ENCODE measurements at places on chromosomes 11 and 22.

GRCh38 chr11:107598225-107599139 is 7.5 kb downstream of the ELMOD1 start:
- DNase-seq = no peak

DNA sequence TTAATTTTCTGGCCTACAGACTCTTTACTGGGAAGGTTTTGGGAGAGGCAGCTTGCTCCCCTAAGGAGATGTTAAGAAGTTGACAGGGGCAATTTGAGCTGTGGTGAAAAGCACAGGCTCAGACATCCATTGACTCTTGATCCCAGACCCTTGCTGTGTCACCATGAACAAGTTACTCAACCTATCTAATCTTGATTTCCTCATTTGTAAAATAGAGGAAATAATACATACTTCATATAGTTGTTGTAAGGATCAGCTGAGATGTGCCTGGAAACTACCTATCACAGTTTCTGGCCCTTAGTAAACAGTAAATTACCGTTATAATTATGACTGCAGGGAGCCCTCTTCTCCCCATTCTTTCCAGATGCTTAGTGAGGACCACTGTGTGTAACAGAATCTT is 16.6 kb upstream of the SCGB1D4 start:
- DNase-seq = no peak

GRCh38 chr11:8231979-8232378 is 31.7 kb downstream of the LMO1 start:
- DNase-seq = no peak

GRCh38 chr22:45227645-45228400 is 12.9 kb downstream of the KIAA0930 start:
- no peak for DNase-seq

GRCh38 chr11:61637277-61637676 is 42.9 kb upstream of the DAGLA start:
- DNase-seq = no peak
